ENCODE measurements at places on chromosomes 4 and X.

- no peak for DNase-seq
Measured at GRCh38 chr4:85780664-85781063, 305.7 kb downstream of the ARHGAP24 start.

- no peak for DNase-seq
Measured at GRCh38 chr4:82480771-82481505, 50.5 kb downstream of the ENOPH1 start.

GRCh38 chrX:19849464-19850080, 37.8 kb downstream of the SH3KBP1 start:
- DNase-seq: no peak

DNA sequence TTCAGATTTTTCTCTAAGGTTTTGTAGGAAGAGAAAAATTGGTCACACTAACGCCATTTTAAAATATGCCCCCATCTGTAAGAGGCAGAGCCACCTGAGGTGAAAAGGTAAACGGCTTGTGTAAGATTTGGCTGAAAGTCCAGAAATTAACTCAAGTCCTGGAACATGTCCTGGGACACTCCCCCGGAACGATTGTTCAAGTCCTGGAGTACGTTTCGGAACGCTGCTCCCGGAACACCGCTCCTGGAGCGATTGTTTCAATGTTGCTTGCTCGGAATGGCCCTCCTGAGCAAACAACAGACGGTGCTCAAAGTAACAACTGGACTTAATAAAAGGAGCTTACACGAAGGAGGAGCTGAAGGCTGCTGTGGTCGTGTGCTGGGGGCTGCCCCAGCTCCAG, 796.5 kb upstream of the SLIT2 start:
- DNase-seq: no peak

- DNase-seq: peak; percentile 89
Measured at GRCh38 chr4:23818097-23818885, 71.6 kb downstream of the PPARGC1A start.

DNA sequence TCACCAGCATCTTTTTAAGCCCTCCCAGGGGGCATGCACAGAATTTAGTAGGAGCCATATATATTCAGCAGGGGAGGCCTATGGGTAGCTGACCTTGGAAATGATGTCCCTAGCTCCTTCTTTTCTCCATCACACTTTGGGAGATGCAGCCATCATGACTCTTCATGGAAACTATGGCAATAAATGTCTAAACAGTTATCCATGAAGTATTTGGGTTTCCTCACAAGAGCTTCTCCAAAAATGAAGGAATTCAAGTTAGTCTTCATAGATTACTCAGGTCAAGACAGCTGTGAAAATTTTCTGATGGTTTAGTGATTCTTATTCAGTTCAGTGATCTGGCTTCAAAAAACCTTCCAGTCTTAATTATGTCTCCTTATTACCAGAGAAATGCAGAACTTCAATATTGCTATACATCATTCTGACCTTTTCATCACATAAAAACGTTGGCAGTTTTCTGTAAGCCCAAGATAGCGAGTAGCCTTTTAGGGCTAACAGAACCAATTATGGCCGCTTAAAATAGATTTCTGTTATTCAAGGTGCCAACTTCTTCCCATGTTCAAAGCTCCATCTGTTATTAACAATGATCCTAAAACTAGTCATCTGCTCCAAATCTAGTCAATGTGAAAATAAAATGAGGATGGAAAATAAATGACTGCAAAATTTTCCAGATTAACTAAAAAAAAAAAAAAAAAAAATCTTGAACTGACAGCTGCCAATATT, 52.5 kb downstream of the TMEM156 start:
- DNase-seq: no peak

DNA sequence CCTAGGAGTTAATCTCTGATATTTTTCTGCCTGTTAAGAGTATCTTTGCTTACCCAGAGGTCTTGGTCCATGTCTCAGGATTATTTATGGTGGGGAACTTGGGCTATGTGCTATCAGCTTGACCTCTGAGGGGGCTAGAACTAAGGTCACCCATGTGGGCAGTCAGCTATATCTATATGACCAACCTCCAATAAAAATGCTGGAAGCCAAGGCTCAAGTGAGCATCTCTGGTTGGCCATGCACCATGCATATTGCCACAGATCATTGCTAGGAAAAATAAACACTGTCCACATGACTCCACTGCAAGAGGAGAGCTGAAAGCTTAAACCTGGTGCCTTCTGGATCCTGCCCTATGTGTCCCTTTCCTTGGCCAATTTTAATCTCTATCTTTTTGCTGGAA, 196.5 kb upstream of the SLC7A11 start:
- DNase-seq: no peak

DNA sequence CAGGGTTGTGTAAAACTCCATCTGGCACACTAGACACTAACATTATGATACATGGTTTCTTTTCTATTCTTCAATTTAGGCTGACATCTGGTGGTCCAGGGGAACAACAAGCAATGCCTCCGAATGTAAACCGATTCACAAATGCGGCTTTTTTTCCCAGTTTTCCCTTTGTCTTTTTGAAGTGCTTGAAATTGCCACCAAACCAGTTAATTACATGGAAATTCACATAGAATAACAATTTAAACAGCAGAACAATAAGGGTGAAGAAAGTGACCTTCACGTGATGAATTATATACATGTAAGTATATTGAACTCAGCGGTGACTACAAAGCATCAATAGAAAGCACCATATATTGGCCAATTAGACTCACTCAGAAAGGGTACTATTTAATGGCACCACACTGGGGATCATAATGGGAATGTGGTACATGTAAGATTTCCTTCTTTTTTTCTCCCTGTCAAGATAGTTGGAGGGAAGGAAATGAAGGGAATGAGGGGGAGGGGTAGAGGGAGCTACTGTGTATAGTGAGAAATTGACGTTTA, 103.9 kb downstream of the MMRN1 start:
- no peak for DNase-seq

GRCh38 chr4:159097144-159097543, 5.7 kb upstream of the RAPGEF2 start:
- DNase-seq: no peak

DNA sequence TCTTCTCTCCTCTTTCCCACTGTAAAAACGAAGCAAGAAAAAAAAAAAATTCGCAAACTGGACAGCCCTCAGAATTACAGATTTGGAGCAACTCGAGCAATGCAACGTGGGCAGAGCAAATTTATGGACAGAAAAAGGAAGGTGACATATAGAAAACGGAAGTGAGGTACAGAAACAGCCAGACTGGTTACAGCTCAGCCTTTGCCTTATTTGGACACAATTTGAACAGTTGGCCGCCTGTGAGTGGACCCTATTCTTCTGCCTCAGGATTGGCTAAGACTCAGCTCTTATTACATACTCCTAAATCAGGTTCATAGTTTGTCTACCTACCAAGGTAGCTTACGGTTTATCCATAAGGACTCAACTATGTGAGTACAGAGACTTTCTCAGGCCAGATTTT, 98.8 kb downstream of the SOWAHB start:
- DNase-seq: no peak

DNA sequence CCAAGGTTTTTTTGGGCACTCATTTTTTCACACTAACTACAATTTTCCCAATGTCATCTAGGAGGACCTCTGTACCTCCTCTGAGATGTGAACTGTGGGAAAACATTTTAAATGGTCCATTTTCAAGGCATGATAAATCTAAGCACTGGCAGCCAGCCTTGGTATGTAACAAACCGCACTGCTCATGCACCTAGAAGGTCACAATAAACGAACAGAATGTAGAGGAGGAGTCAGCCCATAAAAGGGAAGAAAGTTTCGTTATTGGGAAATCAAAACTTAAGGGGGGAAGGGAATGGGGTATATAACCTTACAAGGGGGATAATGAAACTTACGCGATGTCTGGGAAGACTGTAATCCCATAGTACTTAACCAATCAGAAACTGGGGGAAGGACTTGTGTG, 16.4 kb downstream of the COX18 start:
- no peak for DNase-seq

DNA sequence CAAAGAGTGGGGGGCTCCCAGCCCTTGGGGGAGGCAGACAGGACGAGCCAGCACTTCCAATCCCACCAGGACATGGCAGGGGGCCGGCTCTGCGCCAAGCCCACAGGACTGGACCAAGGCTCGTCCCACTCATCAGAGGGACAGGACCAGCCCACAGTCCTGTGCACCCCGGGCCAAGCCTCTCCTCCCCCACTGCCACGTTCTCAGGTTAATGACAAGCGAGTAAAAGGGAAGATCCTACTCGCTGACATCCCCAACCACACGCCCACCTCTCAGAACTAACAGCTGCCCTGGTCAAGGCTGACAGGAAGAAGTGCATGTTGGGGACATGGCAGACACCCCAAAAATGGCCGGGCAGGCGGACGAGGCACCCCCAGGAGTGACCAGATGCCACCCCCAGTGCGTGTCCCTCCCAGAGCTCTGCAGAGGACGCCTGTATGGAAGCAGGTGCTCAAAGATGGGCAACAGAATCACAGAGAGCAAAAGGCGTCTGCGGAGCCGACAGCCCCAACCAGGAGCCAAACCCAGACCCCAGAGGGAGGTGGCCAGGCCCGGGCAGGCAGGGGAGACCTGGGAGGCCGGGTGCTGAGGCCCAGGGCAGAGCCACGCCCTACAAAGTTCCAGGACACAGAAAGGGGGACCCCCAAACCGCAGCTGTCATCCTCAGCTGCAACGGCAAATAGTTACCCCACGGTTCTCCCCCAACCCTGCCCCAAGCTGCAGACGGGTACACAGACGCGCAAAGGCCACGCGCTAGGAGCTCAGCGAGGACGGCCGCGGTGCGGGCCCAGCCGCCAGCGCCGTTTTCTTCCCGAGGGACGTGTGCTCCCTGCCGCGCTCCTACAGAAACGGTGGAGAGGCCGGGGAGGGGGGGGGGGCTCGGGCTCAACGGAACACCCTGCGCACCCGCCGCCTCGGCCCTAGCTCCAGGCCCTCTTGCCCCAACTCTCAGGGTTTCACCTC, 1.7 kb downstream of the CTBP1 start:
- DNase-seq: no peak

DNA sequence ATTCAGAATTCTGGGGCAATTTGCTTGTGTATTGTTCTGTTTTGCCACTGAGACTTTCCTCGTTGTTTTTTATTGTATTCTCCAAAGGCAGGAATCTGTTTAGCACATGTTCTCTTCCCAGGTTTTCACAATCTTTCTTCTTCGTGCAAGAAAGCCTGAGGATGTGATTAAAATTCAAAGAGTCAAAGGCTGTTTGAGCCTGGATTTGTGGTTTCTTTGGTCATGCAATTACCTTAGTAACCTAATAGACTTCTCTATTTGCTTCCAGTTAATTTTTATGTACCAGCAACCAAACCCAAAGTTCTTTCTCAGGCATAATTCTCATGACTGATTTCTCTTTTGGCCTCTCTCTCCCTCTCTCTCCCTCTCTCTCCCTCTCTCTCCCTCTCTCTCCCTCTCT, 1420.1 kb upstream of the TENM3 start:
- no peak for DNase-seq

Measured in DMS153 (cell line).